ENCODE measurements at places on chromosomes 1 and 21. TPM values are rescaled to one million over a fixed set of nuclear protein-coding genes. Genes with fewer than 3 reads are reported as not detected.

The PKLR gene
- total RNA-seq = under 0.01 TPM

The RPAP2 gene
- 13.6 TPM for total RNA-seq

The GABPA gene
- total RNA-seq = 18.9 TPM

The UBE2U gene
- total RNA-seq = not detected

The FCER1A gene
- total RNA-seq = not detected

The NIT1 gene
- 36.9 TPM for total RNA-seq

The KRTAP7-1 gene
- not detected for total RNA-seq

The RALGPS2 gene
- 24.9 TPM for total RNA-seq

The CLEC20A gene
- 0.43 TPM for total RNA-seq

The MPL gene
- 0.11 TPM for total RNA-seq

The TRIM67 gene
- not detected for total RNA-seq

The L1TD1 gene
- total RNA-seq = 72.6 TPM

The RGS16 gene
- 0.11 TPM for total RNA-seq

The CHIA gene
- 0.11 TPM for total RNA-seq

The ANP32E gene
- 20.1 TPM for total RNA-seq

The MINDY1 gene
- 11.0 TPM for total RNA-seq

The MYOC gene
- total RNA-seq = not detected

The GJA5 gene
- total RNA-seq = 203 TPM

The SLC5A3 gene
- total RNA-seq = 16.6 TPM

The SMPDL3B gene
- total RNA-seq = under 0.01 TPM

The RAB42 gene
- 2.4 TPM for total RNA-seq

The PRR9 gene
- total RNA-seq = 6.4 TPM

The KRTAP10-1 gene
- not detected for total RNA-seq

Data from placental epithelial cell (primary cell).